ENCODE measurements at places on chromosomes 5 and 9.

- no peak for DNase-seq
Measured at GRCh38 chr9:125176636-125177035, 13.0 kb downstream of the PPP6C start.

GRCh38 chr9:63859475-63860215 lies 1425.4 kb downstream of the FOXD4L5 start:
- DNase-seq, result no peak

GRCh38 chr9:69465473-69465872 lies 140.5 kb downstream of the ENTREP1 start:
- DNase-seq, result no peak

DNA sequence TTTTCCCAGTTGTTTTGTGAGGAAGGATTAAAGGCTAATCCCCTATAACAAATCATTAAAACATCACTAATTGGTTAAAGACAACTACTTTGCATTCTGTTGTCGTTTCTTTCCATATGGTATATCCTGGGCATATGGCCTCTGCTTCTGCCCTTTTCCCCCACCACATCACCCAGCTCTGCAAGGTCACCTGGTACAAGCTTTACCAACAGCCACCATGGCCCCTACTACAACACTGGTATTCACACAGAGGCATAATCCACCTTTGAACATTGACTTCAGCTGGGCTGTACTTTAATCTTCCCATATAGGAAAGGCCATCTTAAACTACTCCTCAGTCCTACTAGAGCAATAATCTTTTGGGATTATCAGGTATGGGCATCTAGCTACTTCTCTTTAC lies 866.1 kb downstream of the TLE4 start:
- DNase-seq, result no peak

- no peak for DNase-seq
Measured at GRCh38 chr9:87886210-87886932, 3.7 kb downstream of the SPATA31E1 start.

GRCh38 chr9:126391713-126392661 lies 65.4 kb downstream of the MVB12B start:
- DNase-seq, result no peak

GRCh38 chr9:98066235-98066634 lies 9.7 kb downstream of the NANS start:
- DNase-seq, result no peak

Measured in Panc1 (cell line).